AG09319 (cell line): ENCODE measurements at places on chromosomes 16 and 17.

GRCh38 chr17:65027305-65027704 is 29.2 kb downstream of the GNA13 start:
- no peak for DNase-seq

DNA sequence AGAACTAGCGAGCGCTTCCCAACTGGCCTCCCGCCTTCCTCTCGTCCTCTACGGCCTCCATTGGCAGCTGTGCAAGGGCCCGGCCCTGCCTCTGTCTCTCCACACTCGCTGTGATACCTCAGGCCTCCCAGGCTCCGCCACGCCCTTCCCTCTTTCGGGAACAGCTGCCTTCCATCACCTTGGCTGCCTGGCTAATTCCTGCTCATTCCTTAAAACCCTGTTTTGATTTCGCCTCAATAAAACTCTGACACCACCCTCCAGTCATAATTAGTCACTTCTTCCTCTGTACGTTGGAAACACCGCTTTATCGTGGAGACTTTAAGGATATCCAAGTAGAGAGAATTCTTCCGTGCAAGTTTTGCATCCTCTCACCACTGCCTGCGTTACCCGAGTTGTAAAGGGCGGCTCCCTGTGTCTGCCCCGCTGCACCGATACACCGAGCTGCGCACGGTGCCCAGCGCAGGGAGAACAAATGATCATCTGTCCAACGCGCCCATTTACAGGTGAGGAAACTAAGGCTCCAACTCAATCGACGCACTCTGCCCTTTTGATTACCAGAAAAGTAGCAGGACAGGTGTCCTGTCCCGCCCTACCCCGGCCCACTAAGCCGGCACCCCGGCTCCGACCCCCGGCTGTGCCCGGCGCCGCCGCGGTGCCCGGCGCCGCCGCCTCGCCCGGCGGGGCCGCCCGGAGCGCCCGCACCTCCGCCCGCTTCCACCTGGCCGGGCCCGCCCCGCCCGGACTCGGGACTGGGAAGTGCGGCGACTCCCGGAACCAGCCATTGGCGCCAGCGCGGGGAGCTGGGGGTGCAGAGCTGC is 139.7 kb downstream of the SEC14L1 start:
- DNase-seq = no peak

- no peak for DNase-seq
These were observed 160.7 kb downstream of the RGS9 start for GRCh38 chr17:65297916-65298315.

DNA sequence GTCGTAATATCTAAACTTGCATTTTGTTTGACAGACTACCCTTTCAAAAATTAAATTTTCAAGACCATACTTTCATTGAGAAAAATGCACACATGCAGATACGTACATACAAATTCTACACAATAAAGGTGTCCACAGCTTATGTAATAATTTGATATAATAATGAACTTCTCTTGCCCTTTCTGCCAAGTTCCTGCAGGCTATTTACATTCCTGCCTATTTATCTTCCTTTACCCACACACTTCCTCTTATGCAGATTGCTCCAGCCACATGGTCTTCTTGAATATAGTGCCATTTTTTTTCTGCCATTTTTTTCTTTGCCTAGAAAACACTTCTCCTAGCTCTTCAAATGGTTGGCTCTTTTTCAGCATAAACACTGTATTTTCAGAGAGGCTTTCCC is 826.9 kb upstream of the CDH8 start:
- DNase-seq = no peak

DNA sequence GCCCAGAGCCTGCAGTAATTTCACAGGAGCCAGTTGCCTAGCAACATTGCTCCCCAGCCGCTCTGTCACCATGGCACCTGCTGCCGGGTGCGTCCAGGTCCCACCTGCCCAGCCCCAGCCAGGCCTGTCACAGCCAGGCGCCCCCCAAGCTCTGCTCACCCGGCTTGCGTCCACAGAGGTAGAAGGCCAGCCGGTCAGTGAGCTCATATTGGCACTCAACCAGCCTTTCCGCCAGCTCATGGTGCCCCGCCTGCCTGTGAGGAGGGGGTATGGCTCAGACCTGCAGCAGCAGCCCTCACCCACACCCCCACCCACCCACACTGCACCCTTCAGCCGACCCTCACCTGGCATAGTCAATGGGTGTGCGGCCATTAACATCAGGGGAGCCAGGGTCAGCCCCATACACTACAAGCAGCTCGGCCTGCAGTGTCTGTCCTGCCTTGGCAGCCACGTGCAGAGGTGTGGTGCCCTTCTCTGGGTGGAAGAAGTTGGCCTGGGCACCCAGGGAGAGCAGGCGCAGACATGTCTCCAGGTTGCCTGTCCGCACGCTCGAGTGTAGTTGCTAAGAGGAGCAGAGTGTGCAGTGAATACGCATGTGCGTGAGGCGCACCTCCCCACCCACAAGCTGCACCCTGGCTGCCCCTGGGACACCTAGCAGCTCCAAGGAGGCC is 7.7 kb downstream of the GIT1 start:
- no peak for DNase-seq

DNA sequence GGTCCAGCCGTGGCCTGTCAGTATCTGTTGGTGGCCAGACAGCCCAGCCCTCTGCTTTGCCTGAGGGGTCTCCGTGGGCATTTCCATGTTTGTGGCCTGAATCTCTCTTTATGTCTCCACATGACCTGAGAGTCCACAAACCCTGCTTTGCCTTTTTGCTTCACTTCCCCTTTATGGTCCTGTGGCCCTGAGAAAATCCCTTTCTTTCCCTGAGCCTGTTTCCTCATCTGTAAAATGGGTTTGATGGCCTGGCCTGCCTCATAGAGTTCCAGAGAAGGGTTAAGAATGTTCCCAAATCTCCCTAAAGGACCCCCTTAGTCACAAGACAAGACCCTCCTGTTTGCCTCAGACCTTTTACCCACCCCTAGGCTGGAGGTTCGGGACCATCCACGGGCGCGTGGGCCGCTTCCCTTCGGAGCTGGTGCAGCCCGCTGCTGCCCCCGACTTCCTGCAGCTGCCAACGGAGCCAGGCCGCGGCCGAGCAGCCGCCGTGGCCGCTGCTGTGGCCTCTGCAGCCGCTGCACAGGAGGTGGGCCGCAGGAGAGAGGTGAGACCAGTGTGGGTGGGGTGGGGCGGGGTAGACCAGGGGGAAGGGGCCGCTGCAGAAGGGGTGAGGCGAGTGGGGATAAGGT is 26.2 kb upstream of the ALKBH5 start:
- no peak for DNase-seq

DNA sequence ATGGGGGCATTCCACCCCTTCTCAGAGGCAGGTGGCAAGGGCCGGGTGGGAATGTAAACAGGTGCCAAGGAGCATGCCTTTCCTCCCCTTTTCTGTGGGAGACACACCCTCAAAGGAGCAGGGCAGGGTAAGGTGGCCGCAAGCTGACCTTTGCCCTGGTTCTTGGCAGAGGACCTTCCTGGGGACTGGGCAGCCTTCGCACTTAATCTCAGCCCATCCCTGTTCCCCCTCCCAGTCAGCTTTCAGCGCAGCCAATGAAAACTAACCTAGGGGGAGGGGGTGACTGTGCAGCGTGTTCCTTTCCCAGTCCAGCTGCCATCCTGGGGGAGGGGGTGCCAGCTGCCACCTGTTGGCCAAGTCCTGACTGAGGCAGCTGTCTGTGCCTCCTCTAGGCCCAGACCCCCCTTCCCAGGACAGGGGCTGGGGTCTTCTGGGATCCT is 2.8 kb downstream of the TRAF4 start:
- DNase-seq = no peak

DNA sequence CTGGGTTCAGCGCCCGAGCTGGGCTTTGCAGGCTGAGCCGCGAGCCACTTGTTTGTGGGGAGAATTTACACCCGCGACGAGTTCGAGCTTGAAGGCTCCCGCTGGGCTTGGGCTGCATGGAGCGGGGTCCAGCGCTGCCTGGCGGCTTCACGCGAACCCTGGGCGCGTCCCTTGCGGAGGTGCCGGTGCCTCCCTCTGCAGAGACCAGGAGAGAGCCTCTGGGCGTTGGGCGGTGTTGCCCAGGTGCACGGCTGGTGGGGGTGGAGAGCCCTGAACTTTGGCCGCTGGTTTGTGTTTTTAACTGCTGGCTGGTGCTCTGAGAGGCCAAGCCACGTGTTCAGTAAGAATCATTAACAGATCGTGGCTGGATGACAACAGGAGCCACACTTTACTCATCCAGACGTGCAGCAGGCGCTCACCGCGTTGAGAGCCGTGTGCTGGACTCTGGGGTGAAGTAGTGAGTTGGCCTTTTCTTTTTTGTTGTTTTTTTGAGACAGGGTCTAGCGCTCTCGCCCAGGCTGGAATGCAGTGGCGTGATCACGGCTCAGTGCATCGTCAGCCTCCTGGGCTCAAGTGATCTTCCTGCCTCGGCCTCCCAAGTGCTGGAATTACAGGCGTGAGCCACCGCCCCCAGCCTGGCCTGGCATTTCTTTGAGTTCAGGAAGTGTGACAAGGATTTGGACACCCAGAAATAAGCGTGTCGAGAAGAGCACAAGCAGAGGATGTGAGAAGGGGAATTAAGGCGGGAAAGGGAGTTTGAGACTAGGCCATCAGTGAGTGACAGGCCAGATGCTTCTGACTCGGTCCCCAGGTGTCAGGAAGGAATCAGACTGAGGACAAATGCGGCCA is 827 bp downstream of the CDK10 start:
- DNase-seq = no peak

DNA sequence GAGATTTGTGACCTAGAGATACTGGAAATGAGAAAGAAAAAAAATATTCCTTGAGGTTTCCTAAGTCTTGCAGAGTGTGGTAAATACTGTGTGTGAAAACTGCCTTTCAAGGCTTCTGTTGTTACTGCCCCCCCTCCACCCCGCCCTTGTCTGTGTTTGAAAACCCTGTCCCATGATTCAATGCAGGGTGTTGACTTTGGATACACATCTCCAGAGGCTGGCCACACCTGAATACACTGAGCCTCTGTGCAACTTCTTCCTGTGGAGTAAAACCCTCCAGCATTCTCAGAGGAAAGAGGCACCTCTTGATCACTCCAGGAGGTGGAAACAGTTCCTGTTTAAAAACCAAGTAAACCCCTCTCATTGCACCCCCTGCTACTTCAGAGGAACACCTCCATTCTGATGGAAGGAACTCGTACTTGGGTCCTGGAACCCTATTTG is 123.0 kb upstream of the CACNG5 start:
- no peak for DNase-seq

DNA sequence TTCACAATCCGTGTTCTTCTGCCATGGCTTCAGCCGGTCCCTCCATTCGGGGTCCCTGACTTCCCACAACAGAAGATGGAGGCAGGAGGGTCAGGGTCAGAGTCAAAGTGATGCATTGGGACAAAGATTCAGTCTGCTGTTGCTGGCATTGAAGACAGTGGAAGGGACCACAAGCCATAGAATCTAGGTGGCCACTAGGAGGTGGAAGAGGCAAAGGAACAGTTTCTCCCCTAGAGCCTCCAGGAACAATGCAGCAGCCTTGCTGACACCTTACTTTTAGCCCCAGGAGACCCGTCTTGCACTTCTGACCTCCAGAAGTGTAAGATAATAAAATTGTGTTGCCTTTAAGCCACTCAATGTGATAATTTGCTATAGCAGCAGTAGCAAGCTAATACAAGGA is 55.9 kb downstream of the MFSD11 start:
- no peak for DNase-seq

- DNase-seq = no peak
These were observed 108.1 kb downstream of the SNX11 start for GRCh38 chr17:48215583-48216139.

DNA sequence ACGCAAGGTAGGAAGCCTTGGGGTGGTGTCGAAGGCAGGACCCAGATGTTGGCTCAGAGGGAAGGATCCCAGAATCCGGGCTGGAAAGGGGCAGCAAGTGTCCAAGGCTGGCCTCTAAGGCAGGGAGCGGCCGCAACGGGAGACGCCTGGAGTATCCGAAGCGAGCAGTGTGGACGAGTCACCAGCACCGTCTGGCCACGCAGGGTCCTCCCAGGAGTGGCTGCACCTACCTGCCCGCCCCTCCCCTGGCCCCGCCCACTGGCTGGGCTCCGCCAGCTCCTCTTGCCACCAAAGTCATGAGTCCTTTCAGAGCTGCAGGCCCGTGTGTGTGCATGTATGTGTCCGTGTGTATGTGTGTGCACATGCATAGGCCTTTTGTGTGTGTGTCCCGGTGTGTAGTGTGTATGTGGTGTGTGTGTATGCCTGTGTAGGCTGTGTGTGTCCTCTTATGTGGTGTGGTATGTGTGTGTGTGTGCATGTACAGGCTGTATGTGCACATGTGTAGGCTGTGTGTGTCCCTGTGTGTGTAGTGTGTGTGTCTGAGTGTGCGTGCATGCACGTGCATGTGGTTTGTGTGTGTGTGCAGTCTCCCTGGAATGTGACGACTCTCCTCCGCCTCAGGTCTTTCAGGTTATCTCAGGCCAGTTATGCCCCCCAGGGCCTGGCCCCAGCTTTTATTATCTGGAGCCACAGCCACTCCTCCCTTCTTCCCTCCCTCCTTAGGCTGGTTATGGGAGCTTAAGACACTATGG is at the start of gene PRSS8:
PRSS8 (minus strand) TSS at position 193 of the 752 bp plus-strand sequence. CDS start 229 bp downstream, outside the sequence.
- DNase-seq = no peak

DNA sequence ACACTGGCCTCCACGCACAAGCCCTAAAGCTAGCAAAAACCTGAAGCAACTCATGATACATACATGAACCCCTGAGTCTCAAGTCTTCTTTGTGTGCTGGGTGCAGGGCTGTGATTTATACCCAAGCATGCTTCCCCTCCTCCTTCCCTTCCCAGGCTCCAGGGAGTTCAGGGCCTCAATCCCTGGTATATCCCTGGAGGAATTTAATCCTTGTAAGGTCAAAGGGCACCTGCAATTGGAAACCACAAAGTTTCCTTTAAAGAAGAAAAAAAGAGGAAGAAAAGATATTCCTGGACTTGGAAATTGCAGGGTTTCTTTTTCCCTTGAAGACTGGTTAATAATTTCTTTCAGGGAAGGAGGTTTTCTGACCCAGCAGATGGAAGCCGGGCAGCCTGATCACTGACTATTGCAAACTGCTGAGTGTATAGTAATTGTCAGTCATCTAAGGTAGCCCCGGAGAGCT is 182.3 kb downstream of the AATF start:
- DNase-seq = no peak

GRCh38 chr17:1475321-1475854 is 17.1 kb downstream of the MYO1C start:
- DNase-seq = no peak

DNA sequence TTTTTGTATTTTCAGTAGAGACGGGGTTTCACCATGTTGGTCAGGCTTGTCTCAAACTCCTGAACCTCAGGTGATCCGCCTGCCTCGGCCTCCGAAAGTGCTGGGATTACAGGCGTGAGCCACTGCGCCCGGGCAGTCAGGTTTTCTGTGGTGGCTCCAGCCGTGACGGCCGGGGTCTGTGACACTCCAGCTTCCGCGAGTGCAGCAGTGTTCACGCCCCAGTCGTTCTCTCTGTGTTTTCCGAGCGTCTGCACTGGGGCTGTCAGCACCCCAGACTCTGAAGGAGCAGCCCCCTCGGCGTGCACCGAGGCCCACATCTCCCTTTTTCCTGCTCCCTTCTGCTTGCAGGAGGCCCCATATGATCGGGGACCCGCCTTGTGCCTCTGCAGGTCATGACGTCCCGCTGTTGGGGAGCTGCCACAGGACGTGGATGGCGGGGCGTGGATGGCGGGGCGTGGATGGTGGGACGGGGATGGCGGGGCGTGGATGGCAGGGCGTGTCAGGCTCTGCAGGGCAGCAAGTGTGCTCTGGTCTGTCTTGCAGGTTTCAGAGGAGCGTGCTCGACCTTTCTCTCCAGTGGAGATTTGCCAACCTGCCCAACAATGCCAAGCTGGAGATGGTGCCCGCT is 5.7 kb downstream of the ASPSCR1 start:
- DNase-seq = no peak

- no peak for DNase-seq
These were observed 46.6 kb downstream of the ZNRF1 start for GRCh38 chr16:75045424-75045823.

- DNase-seq = no peak
These were observed 6.5 kb downstream of the GCGR start for GRCh38 chr17:81810476-81810875.
